Activated naive CD4-positive, alpha-beta T cell treated with anti-CD3 and anti-CD28 coated beads, Interleukin-2, amount 50 U/mL, for 72 hours (primary cell): ENCODE measurements at places on chromosomes 7 and 10. TPM values are rescaled to one million over a fixed set of nuclear protein-coding genes. Genes with fewer than 3 reads are reported as not detected.

Gene GRM8
- total RNA-seq: not detected

Gene DRGX
- not detected for total RNA-seq

Gene MUC3A
- total RNA-seq: 0.31 TPM

Gene NANOS1
- not detected for total RNA-seq

Gene SEC31B
- total RNA-seq: 121 TPM

Gene HOXA6
- not detected for total RNA-seq

Gene EGR2
- 43.0 TPM for total RNA-seq

Gene C10orf67
- 1.5 TPM for total RNA-seq

Gene SH3PXD2A
- total RNA-seq: 8.7 TPM

Gene TET1
- 1.6 TPM for total RNA-seq

Gene FBXO24
- total RNA-seq: 1.9 TPM

Gene CHN2
- 0.59 TPM for total RNA-seq

Gene SSC4D
- 0.62 TPM for total RNA-seq
